ENCODE measurements at places on chromosomes 3 and 15.

GRCh38 chr3:30069056-30069455 lies 537.3 kb upstream of the TGFBR2 start:
- no peak for DNase-seq

DNA sequence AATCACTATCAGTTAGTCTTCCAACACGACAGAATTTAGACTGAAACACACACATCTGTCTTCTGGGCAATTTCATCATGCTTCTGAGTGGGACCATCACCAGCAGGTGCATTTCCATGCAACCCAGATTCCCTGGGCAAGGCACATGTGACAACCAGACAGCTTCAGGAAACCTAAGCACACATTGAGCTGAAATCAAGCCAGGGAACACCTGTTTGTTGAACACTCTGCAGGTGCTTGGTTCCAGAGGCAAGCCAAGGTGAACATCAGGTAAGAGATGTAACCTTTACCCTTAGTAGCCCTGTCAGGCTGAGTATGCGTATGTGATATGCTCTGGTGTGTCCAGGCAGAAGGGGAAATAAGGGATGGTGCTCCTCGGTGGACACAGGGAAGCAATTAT lies 3.3 kb upstream of the PSMD2 start:
- no peak for DNase-seq

- no peak for DNase-seq
Measured at GRCh38 chr15:29331669-29332068, 62.0 kb upstream of the NSMCE3 start.

GRCh38 chr3:21587894-21588293 lies 163.1 kb downstream of the ZNF385D start:
- no peak for DNase-seq

- DNase-seq = peak; percentile 5
Measured at GRCh38 chr3:67790043-67790442, 135.6 kb upstream of the SUCLG2 start.

DNA sequence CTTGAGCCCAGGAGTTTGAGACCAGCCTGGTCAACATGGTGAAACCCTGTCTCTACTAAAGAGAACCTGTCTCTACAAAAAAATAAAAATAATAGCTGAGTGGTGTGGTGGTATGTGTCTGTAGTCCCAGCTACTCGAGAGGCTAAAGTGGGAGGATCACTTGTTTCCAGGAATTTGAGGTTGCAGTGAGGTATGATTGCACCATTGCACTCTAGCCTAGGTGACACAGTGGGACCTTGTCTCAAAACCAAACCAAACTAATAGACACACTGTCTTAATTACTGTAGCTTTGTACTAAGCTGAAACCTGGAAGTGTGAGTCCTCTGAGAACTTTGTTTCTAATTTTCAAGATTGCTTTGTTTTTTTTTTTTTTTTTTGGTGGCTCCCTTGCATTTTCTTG lies 30.4 kb downstream of the MGA start:
- DNase-seq = no peak

DNA sequence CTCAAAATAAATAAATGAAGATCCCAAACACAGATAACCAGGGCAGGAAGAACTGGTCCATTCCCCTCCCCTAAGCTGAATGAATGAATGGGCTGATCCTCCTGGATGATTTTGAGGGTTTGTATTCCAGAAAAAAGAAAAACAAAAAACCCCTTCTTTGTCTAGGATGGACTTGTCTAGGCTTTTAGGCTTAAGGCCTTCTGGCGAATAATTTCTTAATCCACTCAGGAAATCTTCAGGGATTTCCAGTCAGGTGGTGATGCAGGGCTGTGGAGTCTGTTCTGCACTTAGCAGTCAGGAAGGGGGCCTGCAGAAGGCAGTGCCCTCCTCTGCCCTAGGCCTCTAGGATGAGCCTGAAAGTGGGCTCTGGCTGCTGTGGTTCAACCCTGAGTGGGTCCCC lies 52.1 kb downstream of the BDH1 start:
- DNase-seq = no peak

DNA sequence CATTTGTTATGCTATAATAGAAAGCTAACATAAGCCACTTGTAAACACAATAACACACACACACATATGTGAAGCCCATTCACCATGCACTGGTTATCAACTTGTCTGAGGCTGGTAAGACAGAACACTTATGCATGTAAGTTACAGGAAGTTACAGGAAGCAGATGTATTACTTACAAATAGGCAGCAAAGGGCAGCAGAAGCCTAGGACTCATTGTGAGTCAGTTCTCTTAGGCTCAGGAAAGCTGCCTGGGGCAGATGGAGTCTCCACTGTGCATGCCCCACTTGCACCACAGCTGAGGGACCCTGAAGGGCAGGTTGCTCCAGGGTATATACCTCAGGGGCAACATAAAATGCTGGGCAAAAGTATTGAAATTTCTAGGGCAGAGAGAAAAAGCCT lies 748.8 kb upstream of the CCDC54 start:
- DNase-seq = no peak

GRCh38 chr15:78055919-78056713 lies 21.4 kb downstream of the TBC1D2B start:
- DNase-seq = no peak

- DNase-seq = no peak
Measured at GRCh38 chr3:34034840-34035239, 236.4 kb downstream of the PDCD6IP start.

DNA sequence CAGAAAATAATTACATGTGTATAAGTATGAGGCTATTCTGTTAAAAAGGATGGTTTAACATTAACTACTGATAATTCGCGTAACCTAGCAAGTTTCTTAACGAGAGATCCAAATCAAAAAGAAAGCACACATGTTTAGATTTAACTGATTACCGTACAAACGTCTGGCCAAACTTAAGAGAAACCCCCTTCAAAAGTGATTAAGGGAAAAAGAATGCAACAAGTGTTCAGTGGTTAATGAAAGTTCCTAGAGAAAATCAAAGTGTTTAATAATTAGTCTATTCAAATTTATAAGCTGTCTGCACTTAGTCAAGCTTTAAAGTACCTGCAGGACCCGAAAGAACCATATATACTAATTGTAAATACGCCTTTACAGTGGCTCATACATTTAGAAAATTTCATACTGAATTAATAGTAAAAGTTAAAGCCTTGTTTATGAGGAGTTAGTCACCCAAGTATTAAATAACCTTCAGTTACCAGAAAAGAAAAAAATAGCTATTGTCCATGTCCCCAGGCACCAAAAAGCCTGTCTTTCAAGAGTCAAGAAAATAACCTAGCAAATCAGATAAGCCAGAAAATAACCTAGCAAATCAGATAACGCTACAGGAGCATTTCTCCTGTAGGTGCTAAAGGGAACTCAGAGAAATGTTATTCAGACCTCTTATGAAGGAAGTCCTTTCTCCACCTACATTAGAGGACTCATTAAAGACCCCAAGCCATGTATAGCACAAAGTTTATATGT lies 34.6 kb downstream of the ZNF589 start:
- DNase-seq = no peak

GRCh38 chr3:37131860-37132144 lies 42.6 kb downstream of the LRRFIP2 start:
- no peak for DNase-seq

GRCh38 chr3:181344331-181344730 lies 354.8 kb upstream of the DNAJC19 start:
- DNase-seq = no peak

DNA sequence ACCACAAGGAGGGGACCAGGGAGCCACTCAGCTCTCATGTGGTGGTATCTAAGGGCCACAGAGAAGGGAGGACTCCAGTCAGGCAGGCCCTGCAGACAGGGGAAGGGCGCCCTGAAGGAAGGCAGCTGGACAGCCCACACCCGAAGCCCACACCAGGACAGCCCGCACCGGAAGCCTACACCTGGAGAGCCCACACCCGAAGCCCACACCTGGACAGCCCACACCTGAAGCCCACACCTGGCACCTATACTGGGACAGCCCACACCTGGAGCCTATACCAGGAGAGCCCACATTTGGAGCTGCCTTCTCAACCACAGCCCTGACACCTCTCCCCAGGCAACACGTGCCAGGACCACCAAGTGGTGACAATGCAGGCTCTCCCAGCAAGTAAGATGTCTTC lies 11.7 kb downstream of the TPRA1 start:
- no peak for DNase-seq

- DNase-seq = no peak
Measured at GRCh38 chr15:74653426-74654102, 37.9 kb downstream of the CLK3 start.

DNA sequence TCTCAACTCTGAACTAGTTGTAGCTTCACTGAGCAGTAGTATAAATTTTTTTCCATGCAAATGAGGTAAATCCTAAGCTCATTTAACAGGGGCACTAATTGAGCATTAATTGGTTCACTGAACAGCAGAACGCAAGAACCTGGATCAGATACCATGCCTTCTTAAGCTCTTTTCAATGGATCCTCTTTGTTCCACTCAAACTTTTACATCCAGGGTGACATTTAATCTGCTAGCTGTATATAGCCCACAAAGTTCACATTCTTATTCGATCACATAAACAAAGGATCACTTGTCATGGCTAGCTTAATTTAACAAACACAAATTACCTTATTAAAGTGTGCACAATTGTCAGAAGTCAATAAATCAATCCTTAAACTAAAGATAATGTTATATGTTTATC lies 281.6 kb downstream of the CNTN6 start:
- DNase-seq = no peak

DNA sequence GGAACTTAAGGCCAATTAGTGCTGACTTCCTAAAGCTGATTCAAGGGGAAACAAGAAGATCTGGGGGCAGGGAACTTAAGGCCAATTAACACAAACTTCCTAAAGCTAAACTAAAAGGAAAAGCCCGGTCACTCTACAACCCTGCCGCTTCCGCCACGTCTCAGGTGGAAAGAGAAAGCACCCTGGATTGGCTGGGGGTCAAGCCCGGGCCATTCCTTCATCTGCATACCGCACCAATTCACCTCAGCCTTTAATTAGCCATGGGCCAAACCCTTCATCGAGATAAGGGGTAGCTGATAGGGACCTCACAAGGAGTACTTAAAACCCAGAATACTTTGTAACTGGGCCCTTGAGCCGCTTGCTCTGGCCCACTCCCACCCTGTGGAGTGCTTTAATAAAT lies 14.4 kb downstream of the TMPRSS7 start:
- DNase-seq = no peak

GRCh38 chr3:20340324-20340928 lies 154.4 kb upstream of the SGO1 start:
- peak; percentile 43 for DNase-seq

DNA sequence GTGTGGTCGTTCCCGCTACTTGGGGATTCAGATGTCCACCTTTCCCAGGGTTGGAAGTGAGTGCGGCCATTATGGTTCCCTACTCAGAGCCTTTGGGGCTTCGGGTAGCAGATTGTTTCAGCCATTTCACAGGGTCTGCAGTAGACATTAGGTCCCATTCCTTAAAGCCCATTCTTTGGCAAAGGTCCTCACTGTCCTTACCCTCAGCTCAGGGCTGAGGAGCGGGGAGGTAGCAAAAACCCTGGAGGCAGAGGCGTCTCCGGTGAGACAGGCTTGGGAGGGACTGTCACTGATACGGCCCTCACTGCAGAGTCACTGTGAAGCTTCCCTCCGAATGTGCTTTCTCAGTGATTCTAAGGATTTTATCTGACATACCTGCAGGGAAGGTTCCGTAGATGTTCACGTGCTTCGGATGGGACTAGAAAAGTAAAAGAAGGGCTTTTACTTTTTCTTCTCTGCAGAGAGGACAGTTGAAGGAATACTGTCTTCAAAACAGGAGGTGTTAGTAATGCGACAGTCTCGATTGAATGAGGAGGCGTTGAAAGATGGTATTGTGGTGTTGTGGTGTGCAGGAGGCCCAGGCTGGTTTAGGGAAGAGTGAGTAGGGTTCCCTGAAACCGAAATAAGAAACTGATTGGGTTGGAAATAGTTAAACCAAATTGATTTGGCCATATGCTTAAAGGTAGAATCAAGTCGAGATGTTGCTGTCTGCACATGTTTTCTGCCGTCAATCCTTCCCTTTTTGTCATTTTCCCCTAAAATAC lies 630 bp downstream of the ATP6V1A start:
- no peak for DNase-seq

DNA sequence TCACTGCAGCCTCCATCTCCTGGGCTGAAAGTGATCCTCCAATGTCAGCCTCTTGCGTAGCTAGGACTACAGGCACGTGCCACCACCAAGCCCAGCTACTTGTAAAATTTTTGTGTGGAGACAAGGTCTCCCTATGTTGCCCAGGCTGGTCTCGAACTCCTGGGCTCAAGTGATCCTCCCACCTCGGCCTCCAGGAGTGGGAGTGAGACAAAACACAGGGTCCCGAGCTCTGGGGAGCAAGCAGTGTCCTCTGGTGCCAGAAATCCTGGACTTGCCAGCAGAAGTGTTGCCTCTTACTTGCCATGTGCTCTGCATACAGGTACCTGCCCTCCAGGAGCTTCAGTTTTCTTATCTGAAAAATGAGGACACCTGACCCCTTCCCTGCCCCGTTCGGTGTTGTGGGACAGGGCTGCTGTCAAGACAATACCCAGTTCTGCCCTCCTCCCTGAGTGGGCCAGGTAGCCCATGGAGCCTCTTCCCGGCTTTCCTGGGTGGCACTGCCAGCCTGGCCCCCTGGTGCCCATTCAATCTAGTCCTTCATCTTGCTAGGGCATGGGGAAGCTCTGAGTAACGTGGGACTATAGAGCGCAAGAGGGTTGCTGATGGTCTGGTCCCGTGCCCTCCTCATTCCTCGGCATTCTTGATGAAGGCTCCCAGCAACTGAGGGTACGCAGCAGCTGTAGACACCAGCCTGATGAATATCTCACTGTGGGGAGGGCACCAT lies 164.6 kb downstream of the GOLGA6L4 start:
- DNase-seq = no peak

GRCh38 chr3:143674100-143674968 lies 173.9 kb downstream of the SLC9A9 start:
- DNase-seq = peak; percentile 64

DNA sequence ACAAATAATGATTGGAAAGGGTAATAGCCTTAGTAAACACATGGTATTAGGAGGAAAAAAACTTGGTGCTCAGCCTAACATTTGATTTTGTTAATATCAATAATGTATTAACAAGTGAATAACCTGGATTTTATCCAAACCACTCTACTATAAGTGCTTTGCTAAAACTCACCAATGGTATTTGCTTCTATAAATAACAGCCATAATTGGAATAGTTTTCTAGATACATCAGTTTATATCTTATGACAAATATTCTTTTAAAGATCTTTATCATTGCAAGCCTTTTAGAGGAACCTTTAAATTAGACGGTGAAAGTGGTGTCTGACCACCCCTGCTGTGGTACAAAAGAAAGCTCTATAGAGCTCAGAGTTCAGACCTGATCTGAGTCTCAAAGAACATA lies 123.9 kb downstream of the SHOX2 start:
- DNase-seq = no peak

DNA sequence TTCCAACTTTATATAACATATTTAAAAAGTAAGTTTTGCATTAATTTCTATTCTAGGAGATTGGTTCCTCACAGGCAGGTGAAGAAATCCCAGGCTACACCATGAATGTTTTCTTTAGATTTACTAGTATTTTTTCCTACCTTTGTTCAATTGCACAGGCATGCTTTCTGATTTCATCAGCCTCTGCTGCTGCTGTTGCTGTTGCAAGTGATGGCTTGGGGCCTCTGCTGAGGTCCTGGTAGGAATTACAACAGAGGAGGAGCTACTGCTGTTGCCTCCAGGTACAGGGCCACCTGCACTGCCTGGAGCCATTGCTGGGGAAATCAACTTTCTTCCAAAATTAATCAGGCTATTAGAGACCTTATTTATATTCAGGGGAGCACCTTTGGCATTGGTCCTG lies 353.3 kb downstream of the PLCL2 start:
- no peak for DNase-seq

GRCh38 chr3:151567477-151567876 lies 106.6 kb upstream of the IGSF10 start:
- DNase-seq = no peak

Data from anterior cingulate cortex (tissue), 58 donors.